ENCODE measurements at places on chromosomes 12 and 14.

DNA sequence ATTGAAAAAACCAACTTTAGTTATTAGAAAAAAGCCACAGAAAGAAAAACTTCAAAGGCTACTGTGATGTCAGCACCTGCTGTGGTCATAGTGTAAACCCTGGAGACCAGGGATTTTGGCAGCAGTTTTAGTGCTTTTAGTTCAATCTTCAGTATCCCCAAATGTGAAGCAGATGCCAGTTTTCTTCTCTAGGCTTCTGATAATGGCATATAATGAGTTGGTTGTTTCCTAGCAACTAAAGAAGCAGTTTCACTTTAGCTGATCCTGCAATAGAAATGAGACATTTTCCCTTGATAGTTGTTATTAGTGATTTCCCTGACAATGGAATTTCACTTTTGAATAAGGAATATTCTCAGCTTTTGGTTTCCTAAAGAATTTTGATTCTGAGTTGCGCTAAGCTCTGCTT lies 131.2 kb downstream of the NUBPL start:
- no peak for ATAC-seq

DNA sequence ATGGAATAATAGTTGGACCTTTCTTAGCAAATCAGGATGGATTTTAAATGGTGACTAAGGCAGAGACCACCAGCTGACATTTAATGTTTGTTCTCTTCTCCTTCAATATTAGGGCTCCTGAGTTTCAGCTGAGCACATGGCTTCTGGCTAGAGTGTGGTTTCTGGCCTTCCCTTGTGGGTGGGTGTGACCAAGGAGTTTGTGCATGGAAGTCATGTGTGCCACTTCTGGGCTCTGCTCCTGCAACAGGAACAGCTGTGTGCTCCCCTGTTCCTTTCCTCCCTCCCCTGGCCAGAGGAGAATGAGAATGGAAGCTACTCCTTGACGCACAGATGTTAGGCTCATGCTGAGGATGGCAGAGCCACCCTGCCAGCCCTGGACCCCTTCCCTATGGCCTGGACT lies 44.2 kb downstream of the CCDC175 start:
- ATAC-seq, result no peak

GRCh38 chr14:77024171-77024691 lies 4.3 kb downstream of the IRF2BPL start:
- ATAC-seq, result no peak

GRCh38 chr12:4579305-4580102 lies 17.5 kb downstream of the DYRK4 start:
- no peak for ATAC-seq

DNA sequence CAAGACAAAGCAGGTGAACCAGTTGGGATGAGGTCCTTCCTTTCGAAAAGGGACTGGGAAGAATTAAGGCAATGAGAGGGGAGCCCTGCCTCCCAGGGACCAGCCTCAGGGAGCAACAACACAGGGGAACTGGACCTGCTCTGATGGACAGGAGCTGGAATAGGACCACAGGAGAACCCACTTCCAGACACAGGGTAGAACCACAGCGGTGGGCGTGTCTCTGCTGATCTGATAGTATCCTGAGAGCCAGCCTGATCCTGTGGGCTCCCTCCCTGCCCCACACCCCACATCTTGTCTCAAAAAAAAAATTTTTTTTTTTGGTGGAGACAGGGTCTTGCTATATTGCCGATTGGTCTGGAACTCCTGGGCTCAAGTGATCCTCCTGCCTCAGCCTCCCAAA lies 13.6 kb upstream of the PLEK2 start:
- ATAC-seq, result no peak

DNA sequence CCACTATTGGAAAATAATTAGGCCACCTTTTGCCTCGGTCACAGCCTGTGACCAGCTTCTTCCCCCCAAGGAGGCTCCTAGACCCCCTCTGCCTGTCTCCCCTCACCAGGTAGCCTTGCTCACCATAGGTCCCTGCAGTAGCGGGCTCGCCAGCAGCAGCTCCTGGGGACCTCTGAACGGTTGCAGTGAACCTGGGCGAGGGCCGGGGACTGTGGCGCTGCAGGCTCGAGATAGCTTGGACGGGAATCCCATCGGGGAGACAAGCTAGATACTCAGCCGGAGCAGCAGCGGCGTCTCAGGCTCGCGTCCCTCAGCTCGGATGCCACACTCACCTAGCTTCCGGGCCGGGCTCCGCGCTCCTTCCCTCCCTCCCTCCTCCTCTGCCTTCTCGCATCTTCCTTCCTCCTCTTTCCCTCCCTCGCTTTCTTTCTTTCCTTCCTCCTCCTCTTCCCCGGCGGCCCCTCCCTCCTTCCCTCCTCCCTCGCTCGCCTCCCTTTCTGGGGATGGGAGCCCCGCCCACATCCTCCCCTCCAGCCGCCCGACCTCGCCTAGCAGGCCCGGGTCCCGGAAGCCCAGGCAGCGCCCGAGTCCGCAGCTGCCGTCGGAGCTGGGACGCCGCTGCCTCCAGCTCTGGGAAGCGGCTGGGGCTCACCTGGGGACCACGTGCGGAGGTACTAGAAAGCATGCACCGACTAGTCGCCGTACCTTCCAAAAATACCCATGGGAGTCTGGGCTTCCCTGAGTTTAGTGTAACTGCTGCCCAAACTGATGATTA lies at the start of gene BMP4:
BMP4 (minus strand) TSS at position 399 of the 775 bp plus-strand sequence. CDS start 4,603 bp downstream, outside the sequence.
- ATAC-seq, result no peak

All from activated CD4-positive, CD25-positive, alpha-beta regulatory T cell treated with anti-CD3 and anti-CD28 coated beads, Interleukin-2, amount 50 U/mL, for 24 hours (primary cell).